ENCODE measurements at places on chromosomes 7 and 10.

DNA sequence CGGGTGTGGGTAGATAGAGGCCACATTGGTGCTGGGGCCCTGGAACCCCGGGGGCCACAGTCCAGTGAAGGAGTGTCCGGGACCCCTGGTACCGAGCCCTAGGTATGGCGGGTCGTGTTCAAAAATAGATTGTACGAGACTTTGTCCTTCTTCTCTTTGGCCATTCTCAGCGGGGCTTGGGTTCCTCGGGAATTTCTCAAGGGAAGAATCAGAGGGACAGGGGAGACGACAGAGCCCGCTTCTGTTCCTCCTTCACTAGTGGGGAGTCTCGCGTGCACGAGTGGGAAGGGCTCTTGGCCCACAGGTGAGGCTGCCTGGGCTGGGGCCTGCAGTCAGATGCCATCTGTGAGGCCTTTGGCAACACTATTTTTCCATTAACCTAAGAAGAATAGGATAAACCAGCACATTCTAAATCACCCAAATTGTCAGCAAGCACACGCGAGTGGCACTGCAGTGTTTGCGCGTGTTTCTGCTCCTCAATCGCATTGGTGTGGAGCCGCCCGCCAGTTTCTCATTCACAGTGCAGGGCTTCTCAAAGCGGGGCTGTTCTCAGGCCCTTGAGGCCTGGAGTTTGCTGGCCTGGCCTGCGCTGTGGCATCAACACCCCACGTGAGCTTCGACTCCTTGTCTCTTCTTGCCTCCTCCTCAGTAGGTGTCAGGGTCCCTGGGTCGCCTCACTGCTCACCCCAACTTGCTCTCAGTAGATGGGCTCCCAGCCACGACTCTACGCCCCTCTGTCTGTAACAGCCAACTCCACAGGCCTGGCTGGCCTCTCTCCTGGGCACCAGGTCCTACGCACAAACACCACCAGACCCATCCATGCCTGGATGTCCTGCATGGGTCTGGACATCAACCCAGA is 187.6 kb upstream of the SHH start:
- DNase-seq: no peak

DNA sequence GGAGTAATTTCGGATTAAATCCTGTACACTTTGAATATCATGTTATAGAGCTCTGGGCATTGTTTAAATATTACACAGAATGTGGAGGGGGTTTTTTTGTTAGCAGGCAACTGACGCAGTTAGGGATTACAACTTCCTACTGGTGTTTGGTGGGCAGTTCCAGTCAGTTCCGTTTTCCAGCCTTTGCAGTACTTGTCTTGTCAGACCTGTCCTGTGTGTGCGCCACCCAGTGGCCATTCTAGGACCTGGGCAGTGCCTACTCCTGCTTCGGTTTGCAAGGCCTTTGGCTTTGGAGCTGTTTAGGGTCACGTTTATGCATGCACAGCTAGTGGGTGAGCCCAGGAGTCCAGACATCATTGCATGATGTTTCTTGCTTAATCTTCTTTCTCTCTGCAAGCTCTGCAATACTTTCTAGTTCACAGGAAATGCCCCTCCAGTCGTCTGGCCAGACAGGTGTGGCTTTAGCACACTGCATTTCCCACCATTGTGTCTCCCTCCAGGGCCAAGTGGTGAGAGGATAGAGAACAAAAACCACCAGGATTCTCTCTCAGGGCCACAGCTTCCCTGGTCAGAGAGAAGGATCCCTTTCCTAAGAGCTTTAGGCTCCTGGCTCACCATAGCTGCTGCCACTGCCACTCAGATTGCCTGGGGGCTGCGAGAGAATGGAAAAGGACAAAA is 96.5 kb upstream of the TARP start:
- peak; percentile 55 for DNase-seq

- DNase-seq: no peak
Observed at GRCh38 chr10:52099026-52099600, 215.0 kb upstream of the DKK1 start.

- no peak for DNase-seq
Observed at GRCh38 chr7:93218997-93219827, 7.1 kb downstream of the HEPACAM2 start.

DNA sequence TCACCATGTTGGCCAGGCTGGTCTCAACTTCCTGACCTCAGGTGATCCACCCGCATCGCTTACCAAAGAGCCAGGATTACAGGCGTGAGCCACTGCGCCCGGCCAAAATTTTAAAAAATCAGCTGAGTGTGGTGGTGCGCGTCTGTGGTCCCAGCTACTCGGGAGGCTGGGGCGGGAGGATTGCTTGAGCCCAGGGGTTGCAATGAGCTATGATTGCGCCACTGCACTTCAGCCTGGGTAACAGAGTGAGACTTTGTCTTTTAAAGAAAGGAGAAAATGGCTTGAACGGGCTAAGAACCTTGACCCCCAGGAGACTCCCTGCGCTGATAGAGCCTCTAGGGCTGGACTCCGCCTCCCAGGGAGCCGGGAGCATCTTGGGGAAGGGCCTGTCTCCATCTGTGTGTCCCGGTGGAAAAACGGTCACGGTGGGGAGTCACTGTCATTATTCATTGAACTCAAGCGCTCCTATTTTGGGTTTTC is 760 bp upstream of the KCTD7 start:
- DNase-seq: no peak

DNA sequence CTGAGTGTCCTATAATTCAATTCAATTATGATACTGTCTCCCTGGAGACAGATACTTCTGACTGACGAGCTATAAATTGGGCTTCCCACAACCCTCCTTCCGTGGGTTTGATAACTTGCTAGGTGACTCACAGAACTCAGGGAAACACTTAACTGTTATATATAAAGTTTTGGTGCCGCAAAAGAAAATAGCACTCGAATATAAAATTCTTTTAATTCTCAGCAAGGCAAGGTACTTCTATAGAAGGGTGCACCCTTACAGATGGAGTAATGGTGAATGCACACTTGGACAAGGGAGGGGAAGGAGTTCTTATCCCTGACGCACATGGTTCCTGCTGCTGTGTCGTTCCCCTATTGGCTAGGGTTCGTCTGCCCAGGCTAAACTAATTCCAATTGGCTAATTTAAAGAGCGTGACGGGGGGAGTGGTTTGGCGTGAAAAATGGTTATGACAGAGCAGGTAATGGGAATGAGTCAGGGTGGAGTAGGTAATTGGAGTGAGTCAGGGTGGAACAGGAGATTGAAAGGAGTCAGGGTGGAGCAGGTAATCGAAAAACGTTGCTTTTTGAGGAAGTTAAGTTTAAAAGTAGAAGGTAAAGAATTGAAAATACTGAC is 20.8 kb upstream of the GHITM start:
- no peak for DNase-seq

- DNase-seq: no peak
Observed at GRCh38 chr10:94178475-94179253, 184.1 kb downstream of the NOC3L start.

DNA sequence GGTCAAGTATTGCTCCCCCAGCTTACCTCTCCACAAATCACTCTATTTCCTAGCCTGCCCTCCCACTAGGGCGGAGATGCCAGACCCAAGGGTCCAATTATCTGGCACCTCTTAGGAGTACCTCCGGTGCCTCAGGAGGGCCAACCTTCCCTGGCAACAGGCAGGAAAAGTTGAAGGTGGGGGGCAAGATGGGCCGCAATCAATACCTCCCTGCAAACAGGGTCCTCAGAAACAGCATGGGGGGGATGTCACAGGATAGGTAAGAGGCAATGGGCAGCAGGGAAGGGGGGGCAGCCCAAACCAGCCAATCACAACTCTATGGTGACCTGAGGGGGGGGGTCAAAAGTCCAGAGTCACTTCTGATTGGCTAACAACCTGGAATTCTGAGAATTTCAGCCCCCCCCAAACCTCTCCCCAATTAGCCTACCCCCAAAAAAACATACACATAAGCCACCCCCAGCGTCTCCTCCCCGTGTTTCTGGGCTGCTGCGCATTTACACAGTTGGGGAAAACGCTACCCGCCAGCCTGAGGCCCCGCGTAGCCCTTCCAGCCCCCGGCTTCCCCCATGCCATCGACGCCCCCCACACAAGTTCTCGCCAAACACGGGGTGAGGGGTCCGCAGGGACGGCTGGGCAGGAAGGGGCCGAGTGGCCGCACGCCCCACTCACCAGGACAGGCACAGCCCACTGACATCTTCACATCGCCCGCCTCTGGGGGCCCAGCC is 589 bp downstream of the LDB1 start:
- DNase-seq: no peak

- DNase-seq: no peak
Observed at GRCh38 chr7:140176122-140176701, 571 bp downstream of the KDM7A start.

GRCh38 chr10:129793479-129793878 is 170.6 kb downstream of the EBF3 start:
- DNase-seq: no peak

GRCh38 chr10:116772909-116773705 is 30.7 kb upstream of the HSPA12A start:
- DNase-seq: no peak

GRCh38 chr10:93751832-93752231 is 5.9 kb upstream of the LGI1 start:
- no peak for DNase-seq

DNA sequence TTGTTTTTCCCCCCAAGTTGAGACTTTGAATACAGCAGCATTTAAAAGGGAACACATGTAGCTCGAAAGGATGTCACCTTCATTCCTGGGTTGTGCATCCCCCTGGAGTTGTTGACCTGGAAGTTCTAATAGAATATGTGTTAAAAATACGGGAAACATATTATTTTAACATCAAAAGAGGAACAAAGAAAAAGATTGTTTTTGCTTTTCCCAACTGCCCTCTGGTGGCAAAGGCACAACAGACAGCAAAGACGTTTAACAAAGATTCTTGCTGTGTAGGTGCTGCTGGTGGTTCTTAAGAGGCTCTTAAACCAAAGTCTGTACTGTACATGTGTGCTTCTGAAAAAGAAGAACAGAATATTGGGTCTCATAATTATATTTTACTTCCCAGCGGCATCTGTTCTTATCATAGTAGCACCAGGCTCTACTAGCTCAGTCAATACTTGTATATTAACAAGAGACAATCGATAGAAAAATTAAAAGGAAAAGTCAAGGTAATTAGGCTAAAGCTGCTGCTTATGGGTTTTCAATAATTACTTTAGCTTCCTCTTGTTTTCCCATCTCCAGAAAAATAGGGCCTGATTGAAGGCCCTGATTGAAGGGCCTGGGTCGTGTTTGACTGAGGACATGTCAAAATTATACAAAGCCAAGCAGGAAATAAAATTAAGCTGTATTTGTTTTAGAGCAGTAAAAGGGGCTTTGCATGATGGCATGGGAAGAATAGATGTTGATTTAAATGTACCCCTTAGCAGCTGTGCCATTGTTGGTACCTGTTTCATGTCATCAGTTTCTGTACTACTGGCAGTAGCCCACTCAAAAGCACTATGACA is 384.2 kb upstream of the LRGUK start:
- no peak for DNase-seq

DNA sequence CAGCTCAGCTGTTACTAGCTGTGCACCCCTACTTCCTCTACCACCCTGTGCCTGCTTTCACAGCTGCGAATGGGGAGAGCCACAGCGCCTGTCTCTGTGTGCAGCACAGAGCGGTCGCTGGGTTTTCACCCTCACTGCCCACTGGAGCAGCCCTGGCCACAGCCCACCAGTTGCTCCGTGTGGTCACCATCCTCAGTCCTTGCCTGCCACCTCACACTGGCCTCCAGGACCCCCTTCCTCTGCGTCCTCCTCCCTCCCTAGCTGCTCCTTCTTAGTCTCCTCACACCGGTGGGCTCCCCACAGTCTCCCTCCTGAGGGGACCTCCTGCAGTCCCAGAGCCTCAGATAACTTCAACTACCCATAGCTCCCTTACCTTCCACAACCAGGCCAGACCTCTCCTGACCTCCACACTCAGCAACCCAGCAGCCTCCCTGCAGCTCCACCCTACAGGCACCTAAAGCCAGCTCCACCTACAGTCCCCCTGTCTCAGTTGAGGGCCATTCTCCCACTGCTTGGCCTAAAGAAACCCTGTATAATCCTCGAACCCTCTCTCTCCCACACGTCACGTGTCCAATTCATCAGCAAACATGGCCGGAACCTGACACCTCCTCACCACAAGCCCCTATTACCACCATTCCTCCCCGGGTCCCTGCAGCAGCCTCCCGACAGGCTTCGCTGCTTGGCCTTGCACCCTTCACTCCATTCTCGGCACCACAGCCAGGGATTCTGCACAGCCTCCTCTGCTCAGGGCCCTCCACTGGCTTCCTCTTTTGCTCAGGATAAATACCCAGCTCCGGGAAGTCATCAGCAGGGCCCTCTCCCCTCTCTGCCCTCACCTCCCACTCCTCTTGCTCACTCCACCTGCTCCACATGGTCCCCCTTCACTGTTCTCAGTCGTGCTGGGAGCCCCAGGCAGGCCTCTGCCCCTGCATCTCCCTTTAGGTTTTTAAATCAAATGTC is 28.1 kb downstream of the PLAC9 start:
- no peak for DNase-seq

DNA sequence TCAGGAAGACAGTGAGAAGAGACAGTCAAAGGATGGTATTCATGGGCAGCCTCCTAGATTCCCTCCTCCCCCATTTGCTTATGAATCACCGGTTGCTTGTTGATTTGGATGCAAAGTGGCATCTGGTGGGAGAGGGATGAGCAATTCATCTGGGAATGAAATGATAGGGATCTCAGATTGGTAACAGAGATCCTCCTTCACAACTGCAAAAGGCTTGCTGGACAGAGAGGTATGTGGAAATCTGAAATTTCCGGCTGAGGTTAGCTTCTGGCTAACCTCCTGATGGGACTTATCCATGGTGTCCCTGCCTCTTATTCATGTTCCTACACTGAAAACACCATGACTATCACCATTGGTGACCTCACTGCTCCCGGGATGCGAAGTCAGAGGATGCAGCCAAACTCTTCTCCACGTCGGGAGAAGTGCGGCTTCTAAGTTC is 48.4 kb upstream of the PODXL start:
- no peak for DNase-seq

DNA sequence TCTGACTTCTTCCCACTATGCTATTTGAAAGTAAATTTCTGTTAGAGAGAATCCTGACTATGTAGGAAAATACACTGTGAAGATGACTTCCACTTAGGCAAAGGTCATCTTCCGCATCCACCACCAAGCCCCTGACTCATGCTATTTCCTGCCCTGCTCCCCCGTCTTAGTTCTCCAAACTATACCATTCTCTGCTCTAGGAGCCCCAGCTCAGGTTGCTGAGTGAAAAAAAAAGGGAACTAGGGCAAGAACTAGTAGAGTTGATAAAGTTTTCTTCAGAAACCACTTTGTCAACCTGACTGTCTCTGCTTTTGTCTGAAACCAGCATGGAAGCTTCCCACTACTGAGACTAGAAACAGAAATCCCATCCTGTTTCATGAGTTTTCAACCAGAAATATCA is 96.9 kb downstream of the EVX1 start:
- DNase-seq: peak; percentile 73

GRCh38 chr7:155645662-155646061 is 1.2 kb downstream of the RBM33 start:
- no peak for DNase-seq
